ENCODE measurements at places on chromosomes 6 and 20.

DNA sequence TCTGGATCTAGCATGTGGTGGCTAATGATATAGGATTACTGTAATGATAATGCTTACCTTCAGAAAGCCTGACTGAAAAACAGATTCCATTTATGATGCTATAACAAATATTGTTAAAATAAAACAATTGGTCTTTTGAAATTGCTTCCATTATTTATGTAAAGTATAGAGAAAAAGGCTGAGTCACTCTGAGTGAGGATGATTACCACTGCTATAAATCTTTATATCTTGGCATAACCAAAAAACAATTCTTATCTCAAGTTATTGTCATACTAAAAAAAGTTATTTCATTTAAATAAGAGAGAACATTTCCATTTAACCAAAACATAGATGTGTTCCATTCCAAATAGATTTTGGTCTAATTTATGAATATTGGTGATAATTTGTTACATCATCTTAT, 53.0 kb upstream of the DST start:
- no peak for DNase-seq
- no peak overlapping the region for H3K27ac ChIP-seq
- no peaks in the 10 kb centered on the region for H3K27me3 ChIP-seq
- H3K36me3 ChIP-seq: no peaks in the 10 kb centered on the region
- H3K4me1 ChIP-seq: no peaks in the 10 kb centered on the region

GRCh38 chr6:11711003-11711983, 67.3 kb downstream of the ADTRP start:
- DNase-seq: no peak
- H3K36me3 ChIP-seq: no peaks in the 10 kb centered on the region
- peak overlapping the region; percentile 23 for H3K4me3 ChIP-seq
- H3K27me3 ChIP-seq: no peaks in the 10 kb centered on the region
- H3K27ac ChIP-seq: peak overlapping the region; percentile 43

GRCh38 chr6:150702675-150703074, 103.0 kb downstream of the PLEKHG1 start:
- no peak overlapping the region for H3K27ac ChIP-seq
- no peaks in the 10 kb centered on the region for H3K27me3 ChIP-seq
- no peak overlapping the region for H3K4me3 ChIP-seq
- H3K36me3 ChIP-seq: no peaks in the 10 kb centered on the region
- no peak for DNase-seq

- no peak overlapping the region for H3K4me3 ChIP-seq
- H3K27ac ChIP-seq: no peak overlapping the region
- no peaks in the 10 kb centered on the region for H3K27me3 ChIP-seq
- no peaks in the 10 kb centered on the region for H3K4me1 ChIP-seq
- peaks cover 5% of the 10 kb centered on the region for H3K36me3 ChIP-seq
These were observed 87.6 kb downstream of the BTBD9 start for GRCh38 chr6:38552121-38552520.

DNA sequence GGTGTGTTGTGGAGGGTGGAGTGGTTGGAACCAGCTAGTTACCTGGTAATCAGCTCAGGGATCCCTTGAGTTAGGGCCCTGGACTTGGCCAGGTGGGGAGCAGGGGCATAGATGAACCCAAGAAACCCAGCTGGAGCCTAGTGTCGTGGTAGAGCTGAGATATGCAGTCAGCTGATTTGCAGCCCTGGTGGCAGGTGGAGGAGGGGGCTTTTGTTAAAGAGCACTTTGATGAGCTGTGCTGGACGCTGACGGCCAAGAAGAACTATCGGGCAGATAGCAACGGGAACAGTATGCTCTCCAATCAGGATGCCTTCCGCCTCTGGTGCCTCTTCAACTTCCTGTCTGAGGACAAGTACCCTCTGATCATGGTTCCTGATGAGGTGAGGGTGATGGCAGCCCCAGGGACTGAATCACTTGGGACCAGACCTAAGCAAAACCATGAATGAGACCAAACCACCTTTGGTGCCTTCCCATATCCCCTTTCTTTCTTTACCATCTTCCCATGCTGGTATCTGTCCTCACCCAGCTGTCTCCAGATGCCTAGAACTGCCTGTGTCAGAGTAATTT, 12.7 kb downstream of the DEF6 start:
- no peak for DNase-seq
- no peak overlapping the region for H3K4me3 ChIP-seq
- H3K36me3 ChIP-seq: no peaks in the 10 kb centered on the region
- H3K27me3 ChIP-seq: no peaks in the 10 kb centered on the region
- no peak overlapping the region for H3K27ac ChIP-seq

DNA sequence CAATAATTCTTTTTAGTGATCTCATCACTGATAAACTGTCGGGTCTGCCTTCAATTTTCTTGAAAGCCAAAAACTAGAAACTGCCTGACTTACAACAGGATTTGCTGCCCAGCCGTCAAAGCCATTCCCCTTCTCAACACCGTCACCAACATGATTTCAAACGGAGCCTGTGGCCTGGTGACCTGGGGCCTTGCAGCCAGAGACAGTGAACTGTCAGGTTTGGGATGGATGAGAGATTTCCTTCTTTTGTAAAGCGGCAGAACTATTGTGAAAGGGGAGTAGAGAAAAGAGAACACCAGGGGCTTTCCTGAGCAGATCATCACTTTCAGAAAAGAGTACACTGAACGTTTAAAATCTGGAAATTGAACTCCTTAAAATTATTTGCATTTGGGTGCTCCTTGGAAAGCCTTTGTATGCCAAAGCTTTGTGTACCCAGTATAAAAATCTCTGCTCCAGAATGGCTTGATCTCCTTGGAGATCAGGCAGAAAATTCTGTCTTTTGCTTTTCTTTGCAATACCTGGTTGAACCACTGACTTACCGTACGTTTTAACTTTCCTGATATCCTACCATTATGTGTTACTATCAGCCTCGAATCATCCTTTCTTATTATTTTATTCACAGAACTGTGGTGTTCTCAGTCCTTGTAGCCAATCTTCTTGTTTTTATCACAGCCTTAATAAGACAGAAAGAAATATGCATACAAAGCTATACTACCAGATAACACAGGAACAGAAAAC, 125.2 kb downstream of the PACRG start:
- no peak overlapping the region for H3K27ac ChIP-seq
- H3K4me1 ChIP-seq: no peaks in the 10 kb centered on the region
- H3K36me3 ChIP-seq: no peaks in the 10 kb centered on the region
- no peak overlapping the region for H3K4me3 ChIP-seq
- no peak for DNase-seq

DNA sequence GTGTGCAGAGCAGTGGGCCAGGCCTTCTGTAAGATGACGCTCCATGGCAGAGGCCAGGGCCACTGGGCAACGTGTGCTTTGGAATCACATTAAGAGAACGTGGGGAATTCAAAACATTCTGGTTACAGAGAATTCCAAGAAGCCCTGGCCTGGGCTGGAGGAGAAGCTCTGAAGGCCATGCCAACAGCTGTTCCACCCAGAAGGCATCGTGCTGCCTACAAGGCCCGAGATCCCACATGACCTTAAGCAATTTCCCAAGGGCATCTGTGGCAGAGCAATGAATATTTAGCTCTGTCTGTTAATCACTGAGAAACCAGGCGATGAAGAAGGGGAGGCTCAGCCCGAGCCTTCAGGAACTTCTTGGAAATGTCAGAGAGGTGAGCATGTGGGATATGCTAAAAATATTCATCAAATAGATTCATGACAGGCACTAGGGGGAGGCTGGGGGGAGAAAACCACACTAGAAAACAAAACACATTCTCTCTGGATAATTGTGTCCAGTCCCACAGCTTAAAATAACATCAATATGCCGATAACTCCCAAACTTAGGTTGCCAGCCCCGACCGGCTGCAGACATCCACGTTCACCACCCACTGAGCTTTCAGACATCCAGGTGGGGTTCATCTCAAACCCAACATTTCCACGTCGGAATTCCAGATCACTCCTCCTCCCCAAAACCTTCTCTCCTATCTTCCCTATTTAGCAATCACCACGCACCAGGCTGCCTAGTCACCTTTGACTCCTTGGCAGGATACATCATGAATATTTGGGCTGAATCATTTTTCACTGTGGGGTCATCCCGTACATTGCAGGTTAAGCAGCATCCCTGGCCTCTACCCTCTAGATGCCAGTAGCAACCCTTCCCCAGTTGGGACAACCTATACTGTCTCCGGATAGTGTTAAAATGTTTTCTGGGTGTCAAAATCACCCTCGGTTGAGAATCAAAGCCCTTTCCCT, 6.6 kb downstream of the SULF2 start:
- H3K27ac ChIP-seq: no peak overlapping the region
- no peak for DNase-seq
- no peaks in the 10 kb centered on the region for H3K36me3 ChIP-seq

- H3K27me3 ChIP-seq: no peaks in the 10 kb centered on the region
- H3K4me1 ChIP-seq: no peaks in the 10 kb centered on the region
These were observed 15.2 kb downstream of the EFHC1 start for GRCh38 chr6:52435345-52435744.

- no peaks in the 10 kb centered on the region for H3K36me3 ChIP-seq
- H3K27ac ChIP-seq: no peak overlapping the region
- no peak overlapping the region for H3K4me3 ChIP-seq
- no peaks in the 10 kb centered on the region for H3K27me3 ChIP-seq
- no peak for DNase-seq
- peaks cover 9% of the 10 kb centered on the region for H3K4me1 ChIP-seq
These were observed 598.8 kb downstream of the RNF144B start for GRCh38 chr6:18985996-18986395.

- no peaks in the 10 kb centered on the region for H3K27me3 ChIP-seq
- H3K4me1 ChIP-seq: no peaks in the 10 kb centered on the region
- H3K36me3 ChIP-seq: no peaks in the 10 kb centered on the region
- no peak overlapping the region for H3K4me3 ChIP-seq
These were observed 301.5 kb downstream of the NRN1 start for GRCh38 chr6:5705252-5705651.

- peak within 1 kb of the TSS; percentile 19 for H3K4me3 ChIP-seq
- H3K4me1 ChIP-seq: peaks cover 34% of the 10 kb centered on the region
- DNase-seq: no peak
- H3K27ac ChIP-seq: peak within 1 kb of the TSS; percentile 62
These were observed at the start of gene CYP24A1 for GRCh38 chr20:54173653-54174456. Gene CYP24A1, minus strand, starts transcription at chr20:54173986. Its CDS starts 407 bp downstream, at chr20:54173579.

DNA sequence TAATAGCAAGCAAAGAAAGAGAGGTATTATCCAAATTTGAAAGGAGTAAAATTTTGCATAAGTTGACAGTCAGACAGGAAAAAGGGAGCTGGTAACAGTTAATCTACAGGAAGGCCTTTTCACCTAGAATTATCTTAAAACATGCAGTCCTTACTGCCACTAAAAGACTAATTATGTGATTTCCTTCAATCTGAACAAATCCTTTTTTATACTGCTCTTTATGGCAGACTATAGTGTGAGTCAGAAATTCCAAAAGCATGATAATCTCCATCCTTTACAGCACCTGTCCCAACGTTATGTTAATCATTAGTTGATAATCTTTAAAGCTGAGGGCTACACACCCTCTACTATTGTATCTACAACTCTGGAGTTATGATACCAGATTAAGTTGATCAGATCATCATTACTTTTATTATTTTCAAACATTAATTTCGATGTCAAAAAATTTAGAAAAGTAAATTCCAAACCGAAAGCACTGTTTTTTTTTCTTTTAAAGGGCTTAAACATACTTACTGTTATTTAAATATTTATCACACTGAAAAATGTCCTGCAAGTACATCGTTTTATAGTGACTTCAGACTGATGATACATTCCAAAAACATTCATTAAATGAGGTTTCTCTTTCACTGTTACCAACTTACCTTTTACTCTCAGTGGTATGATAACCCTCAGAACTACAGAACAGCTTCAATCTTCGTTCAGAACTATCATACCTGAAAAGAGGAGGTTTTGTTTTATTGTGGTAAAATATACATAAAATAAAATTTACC, 33.2 kb upstream of the AKAP7 start:
- DNase-seq: no peak
- H3K4me3 ChIP-seq: no peak overlapping the region
- no peak overlapping the region for H3K27ac ChIP-seq
- H3K4me1 ChIP-seq: no peaks in the 10 kb centered on the region

GRCh38 chr6:45648262-45648620, 270.5 kb upstream of the SUPT3H start:
- H3K4me3 ChIP-seq: no peak overlapping the region
- no peak overlapping the region for H3K27ac ChIP-seq
- no peaks in the 10 kb centered on the region for H3K4me1 ChIP-seq
- H3K27me3 ChIP-seq: no peaks in the 10 kb centered on the region
- DNase-seq: no peak

DNA sequence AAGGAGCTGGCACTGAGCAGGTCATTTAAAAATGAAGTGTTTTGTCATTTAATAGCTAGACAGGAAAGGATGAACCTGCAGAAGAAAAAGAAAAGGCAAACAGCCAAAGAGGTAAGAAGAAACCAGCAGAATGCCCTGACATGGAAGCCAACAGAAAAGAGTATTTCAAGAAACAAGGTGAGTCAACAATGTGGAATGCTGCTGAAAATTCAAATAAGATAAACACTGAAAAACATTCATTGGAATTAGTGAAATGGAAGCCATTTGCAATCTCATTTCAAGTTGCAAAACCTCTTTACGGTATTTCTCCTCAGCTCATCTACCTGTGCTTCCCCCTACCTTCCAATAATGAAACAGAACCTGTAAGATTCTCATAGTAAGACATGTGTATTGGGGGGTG, 59.6 kb downstream of the RWDD2A start:
- H3K27ac ChIP-seq: no peak overlapping the region
- no peak overlapping the region for H3K4me3 ChIP-seq
- H3K4me1 ChIP-seq: no peaks in the 10 kb centered on the region
- H3K36me3 ChIP-seq: peaks cover 42% of the 10 kb centered on the region
- no peak for DNase-seq
- H3K27me3 ChIP-seq: no peaks in the 10 kb centered on the region

DNA sequence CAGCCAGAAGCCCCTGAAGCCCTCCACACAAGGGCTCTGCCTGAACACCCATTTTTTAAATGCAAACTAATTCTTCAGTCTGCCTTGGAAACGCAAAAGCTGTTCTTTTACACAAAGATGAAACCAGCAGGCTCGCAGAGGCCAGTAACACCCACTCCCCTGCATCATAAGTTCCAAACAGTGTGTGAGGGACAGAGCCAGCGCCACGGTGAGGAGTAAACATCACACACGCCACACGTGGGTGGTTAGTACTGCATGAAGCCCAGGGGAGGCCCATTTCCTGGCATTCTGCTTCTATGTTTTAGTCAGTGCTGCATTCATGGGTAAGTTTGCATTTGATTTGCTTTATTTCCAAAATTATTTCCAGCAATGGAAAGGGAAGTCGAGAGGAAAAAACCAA, 217.7 kb upstream of the RIN2 start:
- H3K36me3 ChIP-seq: no peaks in the 10 kb centered on the region
- no peak for DNase-seq
- no peak overlapping the region for H3K27ac ChIP-seq
- no peaks in the 10 kb centered on the region for H3K27me3 ChIP-seq

DNA sequence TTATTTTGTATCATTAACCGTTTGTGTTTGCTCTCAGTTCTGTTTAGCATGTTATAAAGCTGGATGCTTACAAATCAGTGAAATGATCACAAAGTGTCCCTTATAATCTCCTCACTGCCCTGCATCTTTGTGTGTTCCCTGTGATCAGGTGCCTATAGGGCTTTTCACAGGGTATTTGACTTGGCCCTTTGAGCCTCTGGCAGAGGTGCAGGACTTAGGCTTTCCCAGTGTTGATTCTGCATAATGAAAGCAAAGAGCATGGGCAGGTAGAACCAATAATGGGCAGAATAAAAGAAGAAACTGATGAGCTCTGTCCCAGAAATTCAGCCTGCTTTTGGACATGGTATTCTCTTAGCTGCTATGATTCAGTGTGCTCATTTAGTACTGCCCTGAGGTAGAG, 16.9 kb upstream of the PBOV1 start:
- H3K4me1 ChIP-seq: peaks cover 5% of the 10 kb centered on the region
- H3K27me3 ChIP-seq: no peaks in the 10 kb centered on the region
- no peak for DNase-seq
- H3K27ac ChIP-seq: no peak overlapping the region
- H3K36me3 ChIP-seq: no peaks in the 10 kb centered on the region
- no peak overlapping the region for H3K4me3 ChIP-seq
